CD4-positive, alpha-beta T cell treated with Interleukin-17A for 1 hour (primary cell): ENCODE measurements at places on chromosomes 5 and 9.
A peak's percentile ranks its signal among the peaks of the same experiment; 100 is the strongest.

- no peak for DNase-seq
Observed at GRCh38 chr5:139638090-139638735, 9.9 kb upstream of the CXXC5 start.

- DNase-seq, result no peak
Observed at GRCh38 chr9:3018691-3019230, 174.9 kb upstream of the PUM3 start.

- DNase-seq, result no peak
Observed at GRCh38 chr9:37420271-37421215, 2.0 kb upstream of the GRHPR start.

GRCh38 chr5:168734620-168735300 lies 155.6 kb upstream of the PANK3 start:
- no peak for DNase-seq

- no peak for DNase-seq
Observed at GRCh38 chr5:132822650-132823480, 7.6 kb downstream of the SHROOM1 start.

GRCh38 chr9:110688329-110688728 lies 19.7 kb downstream of the MUSK start:
- DNase-seq, result no peak

GRCh38 chr9:37954581-37954981 lies 50.7 kb upstream of the SLC25A51 start:
- DNase-seq, result no peak

DNA sequence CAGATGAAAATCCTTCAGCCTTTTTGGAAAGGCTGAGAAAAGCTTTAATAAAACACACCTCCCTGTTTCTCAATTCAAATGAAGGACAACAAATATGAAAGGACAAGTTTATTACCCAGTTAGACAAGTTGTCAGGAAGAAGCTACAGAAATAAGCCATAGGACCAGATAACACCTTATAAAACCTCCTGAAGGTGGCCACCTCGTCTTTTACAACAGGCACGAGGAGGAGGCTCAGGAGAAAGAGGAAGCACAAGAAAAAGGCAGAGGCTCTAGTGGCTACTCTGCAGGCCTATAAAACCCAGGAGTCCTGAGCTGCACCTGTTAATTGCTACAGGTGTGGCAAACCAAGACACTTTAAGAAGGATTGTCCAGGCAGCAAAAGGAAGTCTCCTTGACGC lies 352.1 kb upstream of the CDH18 start:
- DNase-seq, result no peak

DNA sequence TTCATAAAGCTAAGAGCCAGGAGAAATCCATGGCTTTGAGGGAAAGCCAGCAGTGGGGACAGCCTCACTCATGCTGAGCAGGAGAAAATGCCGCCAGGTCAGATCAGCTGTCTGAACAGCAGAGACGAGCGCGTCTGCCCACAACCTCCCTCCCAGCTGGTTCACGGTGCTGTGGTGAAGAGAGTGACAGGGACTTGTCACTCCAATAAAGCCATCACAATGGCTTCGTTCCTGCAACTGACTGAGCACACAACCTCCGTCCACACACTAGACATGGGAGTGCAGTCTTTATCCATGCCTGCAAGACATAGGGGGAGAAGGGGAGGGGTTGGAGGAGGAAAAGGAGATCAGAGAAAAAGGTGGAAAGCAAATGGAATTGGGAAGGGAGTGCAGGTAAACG lies 206.9 kb downstream of the GABBR2 start:
- no peak for DNase-seq

GRCh38 chr9:112348257-112349007 lies 15.0 kb upstream of the PTBP3 start:
- peak; percentile 79 for DNase-seq
